ENCODE measurements at places on chromosomes 12 and 14. TPM values are rescaled to one million over a fixed set of nuclear protein-coding genes. Genes with fewer than 3 reads are reported as not detected.

DNA sequence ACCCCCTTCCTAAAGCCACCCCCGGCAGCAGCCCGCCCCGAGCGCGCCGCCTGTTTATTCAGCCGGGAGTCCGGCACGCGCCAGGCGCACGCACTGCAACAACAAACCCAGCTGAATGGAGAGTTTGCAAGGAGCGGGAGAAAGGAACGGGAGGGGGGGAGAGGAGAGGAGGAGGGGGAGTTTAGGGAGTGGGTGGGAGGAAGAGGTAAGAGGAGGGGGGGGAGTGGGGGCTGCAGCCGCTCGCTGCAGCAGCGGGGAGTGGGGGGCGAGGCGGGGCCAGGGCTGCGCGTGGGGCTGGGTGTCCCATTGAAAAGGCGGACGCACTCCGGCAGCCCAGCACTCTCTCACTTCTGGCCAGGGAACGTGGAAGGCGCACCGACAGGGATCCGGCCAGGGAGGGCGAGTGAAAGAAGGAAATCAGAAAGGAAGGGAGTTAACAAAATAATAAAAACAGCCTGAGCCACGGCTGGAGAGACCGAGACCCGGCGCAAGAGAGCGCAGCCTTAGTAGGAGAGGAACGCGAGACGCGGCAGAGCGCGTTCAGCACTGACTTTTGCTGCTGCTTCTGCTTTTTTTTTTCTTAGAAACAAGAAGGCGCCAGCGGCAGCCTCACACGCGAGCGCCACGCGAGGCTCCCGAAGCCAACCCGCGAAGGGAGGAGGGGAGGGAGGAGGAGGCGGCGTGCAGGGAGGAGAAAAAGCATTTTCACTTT is at the start of gene ASCL1:
Gene ASCL1, plus strand, starts transcription at position 336 of the 712 bp plus-strand sequence. CDS start 571 bp downstream, outside the sequence.
- peak; percentile 71 for DNase-seq

- no peak for DNase-seq
These were observed 140.3 kb downstream of the TMEM30B start for GRCh38 chr14:61140872-61141271.

- no peak for DNase-seq
These were observed 581 bp downstream of the CD69 start for GRCh38 chr12:9760120-9760519.

- DNase-seq = no peak
These were observed 4.4 kb downstream of the MAP4K5 start for GRCh38 chr14:50528000-50528399.

DNA sequence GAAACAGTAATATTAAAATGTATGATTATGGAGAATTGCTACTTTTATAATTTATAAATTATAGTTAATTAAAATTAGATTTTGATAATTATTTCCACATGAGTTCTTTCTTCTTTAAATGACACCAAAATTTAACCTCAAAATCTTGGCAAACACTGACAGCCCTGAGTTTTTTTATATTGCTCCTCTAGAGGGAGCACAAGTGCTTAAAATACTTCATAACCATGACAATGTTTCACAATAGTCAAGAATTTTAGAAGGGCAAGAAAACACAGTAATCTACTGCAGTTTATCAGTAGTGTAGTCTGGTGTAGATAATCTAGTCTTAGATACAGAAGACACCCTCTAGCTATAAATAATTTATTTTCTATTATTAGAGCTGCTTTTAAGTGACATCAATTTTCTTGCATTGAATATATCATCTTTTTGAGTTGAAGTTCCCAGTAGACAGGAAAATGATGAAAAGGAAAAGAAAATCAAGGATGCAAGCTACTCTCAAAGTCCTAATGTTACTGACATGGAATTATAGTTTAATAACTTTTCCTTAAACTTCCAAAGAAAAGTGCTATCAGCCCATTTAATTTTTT is 14.3 kb upstream of the PTGER2 start:
- peak; percentile 33 for DNase-seq

The BCL2L14 gene
- not detected for total RNA-seq

- DNase-seq = no peak
These were observed 7.6 kb upstream of the FKBP11 start for GRCh38 chr12:48932878-48933277.

DNA sequence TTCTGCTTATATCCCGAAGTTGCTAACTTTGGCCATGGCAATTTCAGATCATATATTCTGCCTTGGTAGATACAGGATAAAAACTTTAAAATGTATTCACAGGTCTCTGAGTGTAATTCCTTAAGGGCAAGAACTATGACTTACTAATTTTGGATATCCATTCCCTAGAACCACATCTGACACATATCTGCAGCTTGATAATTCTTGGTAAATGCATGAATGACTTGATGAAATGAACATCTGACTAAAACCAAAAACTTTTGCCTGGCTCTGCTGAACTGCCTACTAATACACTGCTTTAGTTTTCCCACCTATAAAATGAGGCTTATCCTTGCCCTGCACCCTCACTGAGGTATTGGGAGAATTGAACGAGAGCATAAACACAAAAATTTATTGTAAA is 32.2 kb downstream of the SLC25A21 start:
- no peak for DNase-seq

DNA sequence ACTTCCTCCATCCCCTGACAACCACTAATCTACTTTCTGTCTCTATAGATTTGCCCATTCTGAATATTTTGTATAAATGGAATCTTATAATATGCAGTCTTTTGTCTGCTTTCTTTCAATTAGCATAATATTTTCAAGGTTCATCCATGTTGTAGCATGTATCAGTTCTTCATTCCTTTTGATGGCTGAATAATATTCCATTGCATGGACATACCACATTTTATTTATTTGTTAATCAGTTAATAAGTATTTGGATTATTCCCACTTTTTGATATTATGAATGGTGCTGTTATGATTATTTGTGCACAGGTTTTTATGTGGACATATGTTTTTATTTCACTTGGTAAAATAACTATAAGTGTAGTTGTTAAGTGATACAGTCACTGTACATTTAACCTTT is 155.1 kb upstream of the WSCD2 start:
- no peak for DNase-seq

DNA sequence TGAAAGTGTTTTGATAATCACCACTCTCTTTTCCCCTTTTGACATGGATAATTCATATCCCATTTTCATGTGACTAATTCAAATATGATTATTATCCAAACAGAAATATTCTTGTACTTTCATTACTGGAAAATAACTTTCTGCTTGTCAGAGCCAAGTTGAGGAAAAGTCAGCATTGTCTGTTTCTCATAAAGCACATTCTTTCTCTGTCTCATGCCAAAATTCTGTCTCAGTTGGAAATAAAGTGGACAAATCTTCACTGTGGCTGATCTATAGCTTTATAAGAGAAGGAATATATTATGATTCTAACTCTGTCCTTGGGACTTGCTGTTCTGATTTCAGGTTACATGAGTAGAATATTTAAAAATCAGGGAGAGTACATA is 22.7 kb upstream of the PRICKLE1 start:
- no peak for DNase-seq

The CHD8 gene
- 81.1 TPM for total RNA-seq

DNA sequence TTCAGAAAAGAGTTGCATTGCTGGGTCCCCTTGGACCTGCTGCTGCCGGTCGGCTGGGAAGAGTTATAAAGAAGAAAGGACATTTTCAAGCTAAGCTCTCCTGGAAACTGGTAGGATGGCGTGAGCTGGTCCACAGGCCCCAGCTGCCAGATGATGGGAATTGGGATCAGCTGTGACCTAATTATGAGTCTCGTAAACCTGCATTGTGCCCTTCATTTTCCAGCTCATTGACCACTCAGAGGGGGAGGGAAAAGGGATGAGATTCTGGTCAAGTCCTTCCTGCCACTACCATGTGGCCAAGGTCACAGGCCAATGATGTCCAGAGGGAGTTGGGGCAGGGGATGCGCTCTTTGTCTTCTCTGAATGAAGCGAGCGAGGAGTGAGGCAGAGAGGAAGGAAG is 320.9 kb downstream of the NRXN3 start:
- DNase-seq = no peak

- DNase-seq = no peak
These were observed 182.5 kb upstream of the RASSF8 start for GRCh38 chr12:25775968-25776367.

The PIWIL1 gene
- not detected for total RNA-seq

GRCh38 chr12:41333974-41334373 is 145.9 kb downstream of the PDZRN4 start:
- DNase-seq = no peak

- no peak for DNase-seq
These were observed 136.3 kb downstream of the TPH2 start for GRCh38 chr12:72074956-72075355.

The NPAS3 gene
- 0.25 TPM for total RNA-seq

The KRT80 gene
- 0.12 TPM for total RNA-seq

The A2M gene
- 0.03 TPM for total RNA-seq

DNA sequence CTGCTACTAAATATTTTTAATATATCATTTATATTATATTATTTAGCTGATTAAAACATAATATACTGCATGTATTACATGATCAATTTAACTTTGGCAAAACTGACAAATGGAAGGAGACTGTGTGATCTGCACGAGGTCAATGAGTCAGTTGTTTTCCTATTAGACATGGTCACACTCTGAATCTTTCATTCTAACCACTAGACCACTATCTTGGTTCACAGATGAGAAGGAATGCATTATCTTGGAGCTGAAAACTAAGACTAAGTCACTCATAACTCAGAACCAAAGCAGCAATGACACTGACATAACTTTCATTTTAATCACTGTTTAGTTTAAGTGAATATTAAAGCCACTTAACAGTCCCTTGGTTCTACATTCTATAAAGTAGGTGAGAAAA is 37.4 kb downstream of the GNPTAB start:
- no peak for DNase-seq

DNA sequence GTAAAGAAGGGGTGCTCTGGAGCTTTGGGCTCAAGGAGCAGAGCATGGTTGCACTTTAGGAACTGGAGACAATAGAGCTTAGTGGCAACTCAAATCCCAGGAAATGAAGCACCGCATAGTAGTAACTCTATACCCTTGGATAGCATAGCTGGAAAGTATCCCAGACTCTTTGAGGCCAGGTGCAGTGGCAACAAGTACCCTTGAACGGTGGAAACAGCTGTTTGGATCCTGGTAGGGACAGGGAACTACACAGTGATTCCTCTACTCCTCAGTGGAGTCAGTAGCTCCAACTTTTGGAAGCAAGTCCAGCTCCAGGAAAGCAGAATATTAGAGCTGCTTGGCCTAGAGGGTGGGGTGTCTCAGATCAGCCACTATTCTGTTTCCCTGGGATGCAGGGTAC is 129.0 kb upstream of the WSCD2 start:
- DNase-seq = no peak

DNA sequence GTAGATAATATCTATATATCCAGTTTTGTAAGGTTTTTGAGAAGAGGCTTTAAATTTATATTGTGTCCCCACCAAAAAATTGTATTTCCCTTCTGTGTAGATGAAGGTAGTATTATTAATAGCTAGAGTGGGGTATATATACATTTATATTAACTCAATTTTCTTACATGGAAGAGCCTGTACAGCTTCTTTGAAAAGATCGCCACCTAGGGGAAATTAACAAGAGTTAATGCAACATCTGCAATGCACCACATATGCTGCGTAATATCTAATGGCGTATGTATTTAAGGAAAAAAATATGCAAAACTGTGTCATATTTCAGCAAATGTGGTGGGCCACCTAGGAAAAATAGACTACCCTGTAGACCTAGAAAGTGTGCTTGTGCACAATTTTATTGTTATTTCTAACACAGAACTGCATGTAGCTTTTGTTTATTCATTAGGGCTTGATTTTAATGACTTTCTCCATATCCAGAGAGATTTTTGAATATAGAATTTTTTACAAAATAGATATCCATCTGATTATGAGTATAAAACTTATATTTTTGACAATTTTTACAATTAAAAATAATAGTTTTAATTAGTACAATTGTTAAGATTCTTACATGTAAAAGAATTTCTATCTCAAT is 14.0 kb downstream of the CCER1 start:
- DNase-seq = peak; percentile 55

- peak; percentile 50 for DNase-seq
These were observed at the start of gene ACOT4 for GRCh38 chr14:73591690-73592449. ACOT4 (plus strand) TSS chr14:73591873; CDS start chr14:73591960, 87 bp downstream.

DNA sequence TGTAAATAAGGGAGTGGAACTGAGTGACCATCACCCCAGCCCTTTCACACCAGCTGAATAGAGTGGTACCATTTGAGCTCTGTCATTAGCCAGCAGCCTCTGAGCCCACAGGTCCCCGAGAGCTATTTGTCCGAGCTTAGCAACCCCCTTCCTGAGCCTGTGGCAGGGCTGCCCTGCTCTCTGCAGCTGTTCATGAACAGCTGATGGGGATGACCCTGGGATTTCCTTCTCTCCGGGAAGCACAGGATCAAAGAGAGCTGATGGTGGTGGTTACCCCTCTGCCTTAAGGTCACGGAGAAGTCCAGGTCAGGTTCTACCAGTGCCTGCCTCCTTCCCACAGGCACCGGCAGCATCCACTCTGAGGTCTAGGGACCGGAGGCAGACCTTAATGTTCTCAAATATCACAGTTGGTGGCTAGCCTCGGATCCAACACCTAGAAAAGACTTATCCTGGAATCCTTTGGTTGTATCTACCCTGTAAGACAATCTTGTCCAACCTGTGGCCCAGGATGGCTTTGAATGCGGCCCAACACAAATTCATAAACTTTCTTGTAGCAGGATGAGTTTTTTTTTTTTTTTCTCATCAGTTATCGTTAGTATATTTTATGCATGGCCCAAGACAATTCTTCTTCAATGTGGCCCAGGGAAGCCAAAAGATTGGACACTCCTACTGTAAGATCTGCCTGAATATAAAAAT is 81.1 kb downstream of the ESRRB start:
- no peak for DNase-seq

DNA sequence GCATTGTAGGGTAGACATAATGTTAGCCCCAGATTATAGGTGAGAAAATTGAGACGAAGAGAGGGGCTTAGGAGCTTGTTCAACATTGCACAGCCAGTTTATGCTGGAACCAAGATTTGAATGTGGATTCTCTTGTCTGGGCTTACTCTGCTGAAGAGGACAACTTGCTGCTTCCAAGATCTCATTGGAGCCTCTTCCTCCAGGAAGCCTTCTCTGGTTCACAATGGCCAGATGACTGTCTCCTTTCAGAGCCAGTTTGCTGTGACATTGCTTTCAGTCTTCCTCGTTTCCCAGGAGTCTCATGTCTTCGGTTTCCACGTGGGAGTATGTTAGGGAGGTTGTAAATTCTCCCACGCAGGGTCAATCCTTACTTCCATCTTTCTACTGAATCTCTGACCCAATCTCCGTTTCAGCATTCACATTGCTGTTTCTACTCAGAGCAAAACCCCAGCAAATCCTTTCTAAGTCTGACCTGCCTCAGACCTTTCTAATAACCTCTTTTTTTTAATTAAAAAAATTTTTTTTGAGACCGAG is 62.2 kb upstream of the LHX5 start:
- no peak for DNase-seq

DNA sequence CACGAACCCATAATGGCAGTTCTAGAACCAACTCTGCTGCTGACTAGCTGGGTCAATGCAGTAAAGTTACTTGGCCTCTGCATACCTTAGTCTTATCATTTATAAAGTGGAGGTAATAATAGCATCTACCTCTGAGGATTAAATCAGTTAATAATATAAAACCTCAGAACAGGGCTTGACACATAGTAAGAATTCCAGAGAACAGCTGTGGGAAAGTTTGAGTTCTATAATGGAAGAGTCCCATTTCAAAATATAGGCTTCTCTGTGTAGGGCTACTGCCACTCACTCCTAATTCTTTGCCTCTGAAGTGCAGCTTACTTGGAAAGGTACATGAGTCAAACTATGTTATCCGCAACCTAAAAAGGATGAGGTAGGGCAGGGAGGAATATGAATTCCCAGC is 269.2 kb upstream of the PRKD1 start:
- no peak for DNase-seq

The GPR68 gene
- total RNA-seq = 0.84 TPM

The HNF1A gene
- total RNA-seq = not detected

All from neural progenitor cell (in vitro differentiated cells).